ENCODE measurements at places on chromosomes 2 and 18.

DNA sequence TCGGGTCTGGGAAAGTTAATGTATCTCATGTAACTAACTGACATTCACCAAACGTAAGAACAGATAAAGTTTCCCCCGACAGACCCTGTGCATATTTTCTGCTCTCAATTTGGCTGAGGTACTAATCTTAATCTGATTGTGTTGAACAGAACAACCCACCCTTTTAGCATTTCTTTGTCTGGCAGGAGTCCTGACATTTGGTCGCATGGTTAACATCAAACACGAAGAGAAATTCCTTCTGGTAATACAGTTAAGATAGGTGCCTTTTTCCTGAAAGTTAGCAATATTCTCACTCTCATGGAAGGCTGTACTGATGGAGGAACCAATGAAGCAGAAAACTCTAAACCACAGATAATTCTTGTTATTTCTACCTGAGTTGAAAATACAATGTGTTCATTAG lies 520.8 kb downstream of the PARD3B start:
- no peak for DNase-seq

- no peak for DNase-seq
Measured at GRCh38 chr2:219777388-219777787, 150.0 kb downstream of the SLC4A3 start.

DNA sequence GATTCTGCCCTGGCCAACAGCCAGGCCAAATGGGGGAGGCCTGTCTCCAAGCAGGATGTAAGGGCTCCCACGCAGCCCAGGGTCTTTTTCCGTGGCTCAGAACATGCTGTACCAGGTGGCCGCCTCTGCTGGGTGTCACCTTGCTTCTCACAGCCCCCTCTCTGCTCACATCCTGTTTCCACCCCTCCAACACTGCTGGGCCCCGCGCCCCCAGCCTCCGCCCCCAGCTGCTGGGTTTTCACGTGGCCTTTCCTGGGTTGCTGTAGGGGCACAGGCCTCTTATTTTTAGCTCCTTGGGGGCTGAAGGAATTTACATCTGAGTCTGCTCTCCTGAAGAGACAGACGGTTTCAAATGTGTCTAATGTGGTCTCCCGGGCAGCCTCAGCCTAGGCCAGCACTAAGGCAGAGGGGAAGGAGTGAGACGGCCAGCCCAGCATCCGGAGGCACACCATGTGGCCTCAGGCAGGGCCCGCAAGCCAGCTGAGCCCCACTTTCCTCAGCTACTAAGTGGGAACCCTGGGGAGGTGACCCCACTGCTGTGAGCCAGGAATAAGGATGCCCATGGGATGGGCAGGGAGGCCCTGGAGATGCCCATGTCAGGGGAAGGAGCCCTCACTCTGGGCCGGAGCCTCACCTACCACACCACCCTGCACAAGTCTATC lies 18.7 kb upstream of the DUSP2 start:
- DNase-seq: peak; percentile 64

- DNase-seq: peak; percentile 95
Measured at GRCh38 chr2:181456660-181457120, 496 bp upstream of the ITGA4 start.

GRCh38 chr2:29423061-29423666 lies 307.9 kb downstream of the CLIP4 start:
- no peak for DNase-seq

DNA sequence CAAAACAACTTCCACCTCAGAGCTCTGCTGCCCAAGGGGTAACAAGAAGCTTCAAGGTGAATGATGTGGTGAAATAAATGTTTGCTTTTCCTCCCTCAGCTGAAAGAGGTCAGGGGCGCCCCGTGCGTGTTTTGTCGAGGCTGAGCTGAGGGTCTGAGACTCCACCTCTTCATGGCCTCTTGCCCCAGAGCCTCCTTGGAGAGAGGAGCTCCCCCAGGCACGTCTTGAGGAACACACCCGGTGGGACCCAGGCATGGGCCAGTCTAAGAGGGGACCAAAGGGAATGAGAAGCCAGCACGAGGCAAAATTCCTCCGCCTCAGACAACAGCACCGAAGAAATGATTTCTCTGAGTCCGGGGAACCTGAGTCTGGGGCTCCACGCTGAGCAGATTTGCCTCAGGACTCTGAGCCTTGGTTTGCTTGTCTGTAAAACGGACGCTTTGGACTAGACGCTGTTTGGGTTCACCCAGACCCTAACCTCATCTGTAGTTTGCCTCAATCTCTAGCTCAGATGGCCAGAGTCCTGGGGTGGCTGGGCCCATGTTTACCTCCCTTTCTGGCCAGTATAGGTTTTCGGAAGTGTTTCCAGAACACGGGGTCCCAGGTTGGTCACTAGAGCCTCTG lies 56.4 kb upstream of the ODC1 start:
- no peak for DNase-seq

- no peak for DNase-seq
Measured at GRCh38 chr2:48799601-48800000, 44.1 kb upstream of the LHCGR start.

GRCh38 chr2:225310745-225311144 lies 88.8 kb upstream of the NYAP2 start:
- no peak for DNase-seq

DNA sequence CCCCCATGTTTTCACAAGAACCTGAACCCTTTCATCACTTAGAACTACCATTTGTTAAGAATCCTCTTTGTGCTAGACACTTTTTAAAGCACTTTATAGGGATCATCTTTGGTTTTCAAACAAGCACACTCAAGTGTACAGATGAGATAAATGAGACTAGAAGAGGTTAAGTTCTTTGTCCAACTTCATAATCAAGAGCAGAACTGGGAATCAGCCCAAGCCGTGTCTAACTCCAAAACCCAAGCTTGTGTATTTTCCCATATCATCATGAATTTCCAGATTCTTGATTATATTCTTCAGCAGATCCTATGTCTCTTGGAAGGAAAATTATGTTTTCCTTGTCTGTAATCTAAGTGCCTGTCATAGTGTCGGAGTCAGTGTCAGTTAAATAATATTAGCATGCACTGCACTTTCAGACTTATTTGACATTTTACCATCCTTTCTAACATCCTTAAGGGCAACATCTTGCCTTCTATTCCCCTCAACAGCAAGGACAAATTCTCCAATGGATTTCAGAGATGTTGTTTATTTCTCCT lies 123.0 kb upstream of the SETBP1 start:
- DNase-seq: no peak

- no peak for DNase-seq
Measured at GRCh38 chr2:134039912-134040581, 213.8 kb upstream of the MGAT5 start.

DNA sequence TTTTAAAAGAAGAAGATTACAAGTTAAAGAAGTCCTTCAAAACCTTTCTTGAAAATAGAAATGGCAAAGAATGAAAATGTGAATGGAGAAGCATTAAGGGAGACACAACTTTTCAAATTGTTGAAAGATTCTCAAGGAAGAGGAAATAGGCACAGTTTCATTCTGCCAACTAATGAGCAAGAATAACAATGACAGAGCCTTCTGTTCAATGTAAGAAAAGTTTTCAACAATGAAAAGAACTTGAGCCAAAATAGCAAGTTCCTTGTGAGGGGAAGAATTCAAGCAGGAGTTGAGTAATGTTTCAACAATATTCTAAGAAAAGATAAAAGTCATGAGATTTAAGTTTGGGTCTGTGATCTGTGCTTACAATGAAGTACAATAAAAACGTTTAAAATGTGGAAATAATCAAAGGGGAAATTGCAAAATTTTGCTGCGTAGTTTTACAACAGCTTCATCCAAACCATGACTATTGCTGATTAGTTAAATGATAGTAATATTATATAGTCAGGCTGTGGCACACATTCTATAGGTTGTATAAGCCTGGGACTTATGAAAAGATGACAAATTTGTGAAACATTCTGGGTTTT lies 122.6 kb downstream of the METTL4 start:
- no peak for DNase-seq

GRCh38 chr2:128488434-128488833 lies 169.8 kb upstream of the HS6ST1 start:
- DNase-seq: no peak

GRCh38 chr2:29050591-29050990 lies 23.7 kb downstream of the PCARE start:
- DNase-seq: no peak

GRCh38 chr2:150259746-150260145 lies 227.7 kb downstream of the RND3 start:
- DNase-seq: no peak

DNA sequence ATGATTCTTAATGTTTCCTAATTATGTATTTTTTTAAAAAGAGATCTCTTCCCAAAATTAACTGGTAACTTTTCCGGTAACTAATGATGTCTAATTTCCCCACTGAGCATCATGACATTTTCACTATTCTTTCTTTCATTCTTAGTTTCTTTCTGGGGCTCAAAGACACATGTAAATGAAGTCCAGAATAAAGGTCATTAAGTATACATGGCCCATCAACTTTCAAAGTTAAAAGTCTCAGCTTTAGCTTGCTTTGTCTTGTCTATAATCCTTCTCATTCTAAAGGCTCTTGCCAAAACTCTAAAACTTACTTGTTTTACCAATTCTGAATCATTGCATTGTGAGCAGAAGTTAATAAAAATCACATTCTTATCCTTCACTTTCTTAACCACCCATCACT lies 53.6 kb downstream of the ASXL2 start:
- DNase-seq: no peak

- no peak for DNase-seq
Measured at GRCh38 chr2:69645921-69646320, 2.4 kb upstream of the AAK1 start.

DNA sequence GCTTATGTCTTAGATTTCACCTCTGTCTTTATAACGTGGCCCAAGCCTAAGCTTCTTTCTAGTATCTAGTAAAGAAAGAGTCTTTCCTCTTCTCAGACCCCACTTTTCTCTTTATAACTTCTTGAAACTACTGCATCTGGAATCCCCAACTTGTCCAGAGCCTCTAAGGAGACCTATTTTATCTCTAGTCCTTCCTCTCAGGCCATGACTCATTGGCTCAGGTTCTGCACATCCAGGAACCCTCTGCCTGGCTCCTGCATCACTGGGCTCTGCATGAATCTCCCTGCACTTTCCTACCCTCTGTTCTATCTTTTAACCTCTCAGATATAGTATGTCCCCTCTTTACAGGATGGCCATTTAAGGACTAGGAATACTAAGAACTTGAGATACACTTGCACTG lies 124.7 kb downstream of the DNAH6 start:
- no peak for DNase-seq

DNA sequence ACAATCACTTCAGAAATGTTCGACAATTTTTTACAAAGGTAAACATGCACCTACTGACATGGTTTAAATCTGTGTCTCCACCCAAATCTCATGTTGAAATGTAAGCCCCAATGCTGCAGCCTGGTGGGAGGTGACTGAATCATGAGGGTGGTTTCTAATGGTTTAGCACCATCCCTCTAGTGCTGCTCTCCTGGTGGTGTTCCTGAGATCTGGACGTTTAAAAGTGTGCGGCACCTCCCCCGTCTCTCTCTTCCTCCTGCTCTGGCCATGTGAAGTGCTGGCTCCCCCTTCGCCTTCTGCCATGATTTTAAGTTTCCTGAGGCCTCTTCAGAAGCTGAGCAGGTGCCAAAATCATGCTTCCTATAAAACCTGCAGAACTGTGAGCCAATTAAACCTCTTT lies 28.3 kb downstream of the MAP3K2 start:
- DNase-seq: no peak

DNA sequence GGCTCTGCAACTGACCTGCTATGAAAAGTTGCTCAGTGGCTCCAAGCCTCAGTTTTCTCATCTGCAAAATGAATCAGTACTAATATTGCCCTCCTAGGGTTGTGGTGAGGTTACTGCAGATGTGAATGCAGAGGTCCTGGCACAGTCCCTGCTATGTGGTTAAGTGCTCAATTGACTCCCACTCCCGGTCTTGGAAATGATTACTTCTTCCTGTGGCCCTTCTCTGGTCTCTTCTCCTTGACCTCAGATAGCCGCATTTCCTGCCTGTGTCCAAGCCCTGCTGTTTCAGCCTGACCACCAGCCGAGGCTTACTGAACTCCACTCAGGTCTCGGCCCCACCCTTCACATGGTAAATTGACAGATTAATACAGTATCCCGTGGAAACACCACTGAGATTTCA lies 26.3 kb downstream of the CNGA3 start:
- no peak for DNase-seq

GRCh38 chr2:160876029-160876428 lies 284.2 kb upstream of the TANK start:
- DNase-seq: no peak

GRCh38 chr2:201363857-201364560 lies 6.9 kb upstream of the FLACC1 start:
- DNase-seq: no peak

- DNase-seq: no peak
Measured at GRCh38 chr2:137857881-137858280, 106.4 kb upstream of the HNMT start.

GRCh38 chr18:70190529-70190928 lies 15.0 kb downstream of the RTTN start:
- no peak for DNase-seq

DNA sequence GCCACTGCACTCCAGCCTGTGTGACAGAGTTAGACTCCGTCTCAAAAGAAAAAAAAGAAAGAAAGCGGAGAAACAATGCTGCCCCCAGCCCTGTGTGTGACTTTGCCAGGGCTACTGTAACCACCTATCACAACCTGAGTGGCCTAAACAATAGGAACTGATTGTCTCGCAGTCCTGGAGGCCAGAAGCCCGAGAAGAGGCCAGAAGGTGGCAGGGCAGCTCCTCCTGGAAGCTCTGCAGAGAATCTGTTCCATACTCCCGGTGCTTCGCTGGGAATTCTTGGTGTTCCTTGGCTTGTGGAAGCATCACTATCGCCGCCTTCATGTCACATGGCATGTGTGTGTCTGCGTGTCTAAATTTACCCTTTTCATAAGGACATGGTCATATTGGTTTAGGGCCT lies 14.4 kb upstream of the RAB17 start:
- no peak for DNase-seq

GRCh38 chr2:195663007-195663406 lies 6.0 kb downstream of the SLC39A10 start:
- DNase-seq: no peak

GRCh38 chr2:67267241-67267640 lies 129.9 kb upstream of the ETAA1 start:
- DNase-seq: no peak

- DNase-seq: no peak
Measured at GRCh38 chr2:88195246-88195645, 25.1 kb downstream of the THNSL2 start.

Measured in T-helper 1 cell (primary cell).